ENCODE measurements at places on chromosomes 7 and 10.

GRCh38 chr7:107995184-107996071 lies 7.5 kb downstream of the LAMB1 start:
- no peak for DNase-seq

DNA sequence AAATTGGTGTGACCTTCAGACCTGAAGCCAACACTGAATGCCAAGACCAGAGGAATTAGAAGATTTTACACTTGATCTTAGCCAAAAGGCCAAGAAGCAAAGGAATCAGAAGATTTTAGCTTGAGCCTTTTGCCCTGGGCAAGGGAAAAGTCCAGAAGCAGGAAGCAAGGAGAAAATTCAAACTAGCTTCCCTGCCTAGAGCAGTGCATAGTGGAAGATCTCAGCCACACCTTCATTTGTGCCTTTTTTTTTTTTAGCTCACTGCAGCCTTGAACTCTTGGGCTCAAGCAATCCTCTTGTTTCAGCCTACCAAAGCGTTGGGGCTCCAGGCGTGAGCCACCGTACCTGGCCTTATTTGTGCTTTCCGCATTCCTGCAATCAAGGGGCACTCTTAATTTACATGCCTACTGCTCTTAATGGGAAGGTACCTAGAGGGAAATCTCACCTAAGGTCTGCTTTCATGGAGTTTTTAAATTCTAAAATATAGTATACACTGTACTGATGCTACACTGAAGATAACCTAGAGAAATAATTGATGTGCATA lies 8.3 kb upstream of the PIP4K2A start:
- DNase-seq, result no peak

- no peak for DNase-seq
Measured at GRCh38 chr7:22551768-22552513, 52.0 kb upstream of the STEAP1B start.

DNA sequence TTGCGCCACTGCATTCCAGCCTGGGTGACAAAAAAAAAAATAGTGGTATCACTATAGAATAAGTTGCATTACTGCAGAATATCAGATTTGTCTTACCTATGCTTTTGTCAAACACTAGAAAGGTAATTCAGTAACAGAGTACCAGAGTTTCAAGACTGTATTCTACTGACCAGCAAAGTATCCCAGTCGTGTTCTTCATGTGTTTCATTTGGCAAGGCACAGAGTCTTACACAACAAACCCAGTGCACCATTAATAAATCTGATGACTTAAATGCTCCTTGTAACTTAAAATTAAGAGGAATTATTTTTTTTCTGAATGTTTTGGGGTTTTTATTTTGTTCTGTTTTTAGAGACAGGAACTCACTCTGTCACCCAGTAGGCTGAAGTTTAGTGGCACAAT lies 34.4 kb upstream of the PBLD start:
- no peak for DNase-seq

DNA sequence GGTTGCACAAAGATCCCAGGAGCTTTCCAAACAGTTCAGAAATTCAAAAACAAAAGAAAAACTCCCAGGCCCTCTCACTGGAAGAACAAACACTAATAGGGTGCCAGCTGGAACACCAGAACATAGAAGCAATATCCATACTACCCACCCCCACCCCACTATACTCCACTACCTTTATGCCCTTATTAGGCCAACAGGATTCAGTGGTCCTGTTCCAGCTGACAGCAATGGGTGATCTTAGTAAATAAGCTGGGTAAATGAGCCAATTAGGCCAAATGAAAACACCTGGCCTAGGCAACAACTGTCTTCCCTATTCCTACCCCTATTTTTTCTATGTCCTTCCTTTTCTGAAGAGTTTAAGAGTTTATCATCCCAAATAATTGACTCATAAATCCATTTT lies 11.7 kb downstream of the NOC3L start:
- DNase-seq, result no peak

- DNase-seq, result no peak
Measured at GRCh38 chr10:70847659-70848360, 32.1 kb downstream of the SGPL1 start.

- DNase-seq, result no peak
Measured at GRCh38 chr10:28859791-28860190, 182.5 kb downstream of the BAMBI start.

- DNase-seq, result no peak
Measured at GRCh38 chr10:23786594-23786993, 347.7 kb downstream of the OTUD1 start.

DNA sequence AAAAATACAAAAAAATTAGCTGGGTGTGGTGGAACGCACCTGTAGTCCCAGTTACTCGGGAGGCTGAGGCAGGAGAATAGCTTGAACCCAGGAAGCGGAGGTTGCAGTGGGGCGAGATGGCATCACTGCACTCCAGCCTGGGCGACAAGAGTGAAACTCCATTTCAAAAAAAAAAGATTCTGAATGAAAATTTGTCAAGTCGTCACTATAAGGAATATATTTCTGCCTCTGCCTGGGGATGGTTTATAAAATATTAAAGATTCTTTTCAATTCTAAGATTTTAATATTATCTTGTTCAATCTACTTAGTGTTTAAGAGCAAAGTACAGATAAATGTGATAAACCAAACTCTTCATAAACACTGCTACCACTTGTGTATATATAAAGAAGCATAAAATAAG lies 147.3 kb downstream of the NRBF2 start:
- no peak for DNase-seq

- no peak for DNase-seq
Measured at GRCh38 chr7:42236976-42237810, at the start of gene GLI3. TSS of gene GLI3 (minus strand) at chr7:42237209. CDS start at chr7:42223253, 13,956 bp downstream.

All from activated CD8-positive, alpha-beta memory T cell treated with anti-CD3 and anti-CD28 coated beads for 1 hour (primary cell).